ENCODE measurements at places on chromosomes 5 and 9.

DNA sequence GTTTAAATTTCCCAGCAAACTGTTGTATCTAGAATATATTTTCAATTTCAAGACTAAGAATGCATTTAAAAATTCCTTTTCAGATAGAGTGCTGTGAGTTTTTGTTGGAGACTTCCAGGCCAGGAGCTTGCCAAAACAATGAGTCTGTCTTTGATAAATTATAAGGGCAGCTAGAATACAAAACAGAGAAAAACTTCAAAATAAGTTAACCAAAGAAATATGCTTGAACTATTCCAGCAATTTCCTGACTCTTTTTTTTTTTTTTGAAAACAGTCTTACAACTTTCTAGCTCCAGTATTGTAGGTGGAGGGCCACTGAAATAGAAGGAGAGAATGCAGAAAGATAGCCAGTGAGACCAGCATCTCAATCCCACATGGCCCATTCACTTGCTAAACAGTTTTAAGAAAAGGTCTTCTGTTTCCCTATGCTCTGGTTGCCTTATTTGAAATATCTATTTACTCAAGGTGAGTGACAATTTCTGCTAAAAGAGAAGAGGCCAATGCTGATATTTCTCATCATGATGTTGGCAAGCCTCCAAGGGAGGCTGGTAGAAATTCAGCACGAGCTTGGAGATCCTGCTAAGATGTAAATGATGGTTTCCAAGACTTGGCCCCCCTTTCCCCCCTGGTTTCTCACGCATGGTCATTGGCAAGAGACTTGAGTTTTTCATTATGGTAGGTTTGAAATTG is 103.2 kb downstream of the USP20 start:
- no peak for DNase-seq

DNA sequence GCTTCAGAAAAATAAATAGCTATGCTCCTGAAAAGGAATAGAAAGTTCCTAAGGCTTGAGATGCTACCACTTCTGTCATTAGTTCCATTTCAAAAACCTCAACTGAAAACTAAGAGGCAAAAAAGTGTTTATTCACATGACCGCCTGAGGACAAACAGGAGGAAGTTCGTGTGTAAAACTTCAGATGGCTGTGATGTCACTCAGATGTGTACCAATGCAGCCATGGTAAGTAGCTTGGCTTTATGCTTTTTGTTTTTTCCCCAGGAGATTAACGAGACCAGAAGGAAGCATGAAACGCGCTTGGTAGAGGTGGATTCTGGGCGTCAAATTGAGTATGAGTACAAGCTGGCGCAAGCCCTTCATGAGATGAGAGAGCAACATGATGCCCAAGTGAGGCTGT is 33.0 kb downstream of the LMNB1 start:
- no peak for DNase-seq

DNA sequence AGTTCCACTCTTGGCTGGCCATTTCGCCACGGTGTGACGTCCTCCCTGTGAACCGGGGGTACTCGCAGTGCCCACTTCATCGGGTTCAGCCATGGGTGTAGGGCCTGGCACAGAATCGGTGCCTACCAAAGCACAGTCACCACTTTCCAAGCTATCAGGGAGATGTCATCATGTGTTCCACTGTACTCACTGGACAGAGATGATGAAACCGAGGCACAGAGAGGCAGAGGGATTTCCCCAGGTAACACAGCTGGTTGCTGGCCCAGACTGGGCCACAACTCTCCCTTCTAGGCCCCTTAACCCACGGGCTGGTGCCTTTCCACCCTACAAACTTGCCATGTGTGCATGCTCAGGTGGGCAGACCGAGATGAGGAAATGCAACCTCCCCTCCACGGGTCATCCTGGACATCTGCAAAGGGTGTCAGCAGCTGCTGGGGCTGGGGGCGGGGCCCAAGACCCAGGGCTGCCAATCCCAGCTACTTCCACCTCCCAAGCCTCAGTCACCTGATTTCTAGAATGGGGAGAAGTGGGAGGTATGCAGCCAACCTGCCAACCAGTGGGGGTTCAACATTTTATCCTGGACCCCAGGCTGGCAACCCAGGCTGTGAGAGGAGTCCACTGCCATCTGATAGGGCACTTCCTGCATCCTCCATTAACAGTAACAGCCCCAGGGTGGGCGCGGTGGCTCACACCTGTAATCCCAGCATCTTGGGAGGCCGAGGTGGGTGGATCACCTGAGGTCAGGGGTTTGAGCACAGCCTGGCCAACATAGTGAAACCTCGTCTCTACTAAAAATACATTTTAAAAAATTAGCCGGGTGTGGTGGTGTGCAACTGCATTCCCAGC is 893 bp upstream of the SH2D3C start:
- no peak for DNase-seq

DNA sequence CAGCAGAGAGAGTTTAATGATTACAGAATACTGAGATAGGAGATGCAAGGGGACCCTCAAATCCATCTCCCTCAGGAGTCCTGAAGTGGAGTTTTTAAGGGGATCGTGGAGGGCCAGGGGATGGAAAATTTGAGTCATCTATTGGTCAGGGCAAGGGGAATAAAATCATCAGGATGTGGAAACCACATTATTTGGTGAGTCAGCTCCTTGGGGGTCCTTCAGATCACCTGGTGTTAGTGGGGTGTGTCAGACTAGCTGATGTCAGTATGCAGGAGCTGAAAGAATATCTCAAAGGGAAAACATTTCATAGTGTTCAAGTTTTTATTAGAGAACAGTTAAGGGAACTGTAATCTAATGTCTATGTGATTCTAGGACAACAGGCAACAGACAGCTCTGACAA is 183.0 kb upstream of the FTMT start:
- no peak for DNase-seq

- DNase-seq, result no peak
Observed at GRCh38 chr9:13139641-13140171, 139.8 kb downstream of the MPDZ start.

- DNase-seq, result no peak
Observed at GRCh38 chr5:40985501-40985900, 76.2 kb downstream of the C7 start.

GRCh38 chr5:127431977-127432585 is 85.4 kb upstream of the PRRC1 start:
- DNase-seq, result no peak

- no peak for DNase-seq
Observed at GRCh38 chr5:172028167-172028566, 21.7 kb upstream of the FBXW11 start.

- DNase-seq, result no peak
Observed at GRCh38 chr5:96569332-96569731, 92.8 kb upstream of the CAST start.

- DNase-seq, result no peak
Observed at GRCh38 chr9:5612185-5612530, 16.7 kb upstream of the RIC1 start.

GRCh38 chr9:136048560-136049411 is 46.3 kb downstream of the NACC2 start:
- DNase-seq, result no peak

- DNase-seq, result no peak
Observed at GRCh38 chr9:79116709-79117108, 455.1 kb upstream of the TLE4 start.

- DNase-seq, result no peak
Observed at GRCh38 chr9:111413996-111414395, 70.2 kb downstream of the ECPAS start.
